T-helper 2 cell (primary cell): ENCODE measurements at places on chromosomes 4 and X.
A peak's percentile ranks its signal among the peaks of the same experiment; 100 is the strongest.

DNA sequence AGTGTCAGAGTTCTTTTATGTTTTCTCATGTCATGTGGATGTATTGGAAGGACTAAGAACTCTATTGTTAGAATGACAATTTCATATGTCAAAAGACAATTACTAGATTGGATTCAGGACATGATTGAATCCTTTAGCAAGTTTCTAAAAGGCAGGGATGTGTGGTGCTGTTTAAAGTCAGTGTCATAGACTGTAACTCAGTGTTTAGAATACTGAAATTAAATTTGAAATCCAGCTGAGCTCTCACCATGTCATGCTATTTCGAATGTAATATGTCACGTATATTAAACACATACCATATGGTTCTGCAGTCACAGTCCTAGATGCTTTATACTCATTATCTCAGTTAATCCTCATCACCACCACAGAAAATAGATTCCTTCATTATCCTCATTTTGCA, 7.8 kb downstream of the GUCY1B1 start:
- DNase-seq, result no peak

- DNase-seq, result no peak
Observed at GRCh38 chr4:162498168-162498567, 334.4 kb upstream of the FSTL5 start.

DNA sequence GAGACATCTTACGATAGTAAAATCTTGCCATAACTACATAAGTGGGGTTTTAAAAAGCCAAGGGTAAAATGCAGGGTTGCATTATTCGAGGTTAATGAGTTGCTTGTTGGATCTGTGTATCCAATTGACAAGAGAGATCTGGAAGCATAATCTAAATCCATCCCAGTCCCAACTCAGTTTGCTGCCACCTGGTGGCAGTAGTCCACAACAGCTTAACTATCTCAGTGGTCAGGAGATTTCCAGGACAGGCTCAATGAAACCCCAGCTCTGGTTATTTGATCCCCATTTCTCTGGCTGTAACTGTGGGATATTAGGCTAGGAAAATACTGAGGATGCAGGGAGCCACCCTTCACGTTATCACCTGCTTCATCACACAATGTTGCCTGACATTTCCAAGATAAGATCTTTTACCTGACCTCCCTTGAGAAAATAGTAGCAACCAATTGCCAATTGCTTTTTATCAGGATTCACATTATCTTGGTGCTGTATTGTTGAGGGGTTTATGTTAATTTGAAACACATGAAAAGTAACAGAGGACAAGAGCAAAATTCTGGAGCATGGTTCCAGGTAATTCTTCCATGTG, 88.2 kb upstream of the TNIP3 start:
- peak; percentile 17 for DNase-seq

GRCh38 chr4:8701126-8702019, 108.8 kb downstream of the CPZ start:
- no peak for DNase-seq

- no peak for DNase-seq
Observed at GRCh38 chrX:23515028-23515427, 152.3 kb upstream of the PRDX4 start.

- no peak for DNase-seq
Observed at GRCh38 chrX:10636337-10636736, 16.0 kb upstream of the MID1 start.

GRCh38 chrX:97009391-97009790, 125.7 kb downstream of the RPA4 start:
- no peak for DNase-seq

- DNase-seq, result no peak
Observed at GRCh38 chr4:4990857-4991540, 28.3 kb downstream of the CYTL1 start.

- DNase-seq, result no peak
Observed at GRCh38 chr4:3867403-3868100, 101.4 kb downstream of the ADRA2C start.

DNA sequence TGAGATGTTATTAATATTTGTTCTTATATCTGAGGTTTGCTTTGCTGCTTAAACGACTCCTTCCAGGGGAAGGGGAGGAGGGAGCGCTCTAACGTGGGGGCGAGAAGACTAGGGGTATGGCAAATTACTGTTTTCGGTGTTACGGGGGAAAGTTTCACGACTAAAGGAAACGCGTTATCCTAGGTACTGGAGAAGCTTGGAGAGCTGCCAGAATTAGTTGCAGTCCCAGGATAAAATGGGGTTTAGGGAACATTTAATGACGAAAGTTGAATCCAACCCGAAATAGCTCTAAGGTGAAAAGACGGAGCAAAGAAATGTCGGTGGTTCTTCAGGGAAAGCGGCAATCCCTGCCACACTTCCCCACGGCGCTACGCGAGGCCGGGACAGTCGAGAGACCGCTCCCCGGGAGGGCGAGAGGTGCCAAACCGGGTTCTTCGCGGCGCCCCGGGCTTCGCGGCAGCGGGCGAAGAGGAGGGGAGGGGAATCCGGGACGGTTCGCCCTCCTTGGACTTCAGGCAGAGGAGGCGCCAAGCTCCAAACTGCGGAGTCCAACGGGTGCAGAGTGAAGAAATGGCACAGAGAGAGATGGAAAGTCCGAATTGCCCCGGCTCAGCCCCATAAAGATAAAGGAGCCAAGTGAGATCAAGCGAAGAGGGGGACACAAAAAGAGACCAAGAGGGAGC, 724 bp downstream of the THOC2 start:
- no peak for DNase-seq

DNA sequence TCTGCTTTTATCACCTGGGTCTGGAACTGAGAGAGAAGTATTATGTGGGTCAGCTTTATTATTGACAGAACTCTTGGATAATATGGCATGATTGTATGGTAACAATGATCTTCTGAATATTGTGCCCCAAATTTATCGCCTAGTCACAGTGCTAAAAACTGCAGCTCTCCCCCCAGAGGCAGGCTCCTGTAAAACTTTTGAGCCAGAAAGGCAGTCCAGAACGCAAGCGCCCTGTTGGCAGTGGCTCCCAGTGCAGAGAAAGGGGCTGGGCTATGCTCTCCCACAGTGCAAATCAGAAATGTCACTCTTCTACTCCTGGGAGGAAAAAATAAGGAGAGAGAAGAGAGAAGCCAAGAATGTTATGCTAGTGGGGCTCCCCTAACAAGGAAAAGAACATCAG, 50.5 kb downstream of the HELT start:
- no peak for DNase-seq

DNA sequence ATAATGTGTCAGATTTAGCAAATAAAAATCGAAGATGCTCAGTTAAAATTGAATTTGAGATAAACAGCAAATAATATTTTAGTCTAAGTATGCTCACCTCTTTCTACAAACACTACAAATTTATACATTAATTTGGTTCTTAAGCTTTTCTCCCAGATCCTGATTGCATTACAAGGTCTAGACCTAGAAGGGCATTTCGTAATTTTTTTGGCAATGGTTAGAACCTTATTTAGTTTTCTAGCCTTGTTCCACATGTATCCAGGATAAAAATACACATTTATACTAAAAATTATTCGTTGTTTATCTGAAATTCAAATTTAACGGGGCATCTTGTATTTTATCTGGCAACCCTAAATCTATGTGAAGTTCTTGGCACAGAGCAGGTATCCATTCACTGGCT, 2.5 kb upstream of the CDKL5 start:
- no peak for DNase-seq

DNA sequence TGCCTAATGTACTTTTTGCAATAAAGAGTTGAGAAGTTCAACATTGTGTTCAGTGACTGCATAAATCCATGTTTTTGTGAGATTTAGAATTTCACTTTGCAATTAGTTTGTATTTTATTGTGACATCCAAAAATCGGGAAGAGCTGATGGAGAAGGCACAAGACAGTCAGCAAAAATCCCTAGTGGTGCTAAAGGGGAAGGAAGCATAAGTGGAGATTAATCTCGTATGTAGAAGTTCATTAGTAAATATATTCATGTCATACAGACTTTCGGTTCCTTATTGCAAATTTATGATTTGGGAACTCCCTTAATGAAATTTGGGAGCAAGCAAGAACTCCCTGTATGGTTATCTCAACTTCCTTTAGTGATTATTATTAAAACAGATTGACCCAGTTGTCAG, 57.8 kb upstream of the SLC39A8 start:
- DNase-seq, result no peak

- DNase-seq, result no peak
Observed at GRCh38 chrX:13330446-13330845, 10.6 kb upstream of the ATXN3L start.

DNA sequence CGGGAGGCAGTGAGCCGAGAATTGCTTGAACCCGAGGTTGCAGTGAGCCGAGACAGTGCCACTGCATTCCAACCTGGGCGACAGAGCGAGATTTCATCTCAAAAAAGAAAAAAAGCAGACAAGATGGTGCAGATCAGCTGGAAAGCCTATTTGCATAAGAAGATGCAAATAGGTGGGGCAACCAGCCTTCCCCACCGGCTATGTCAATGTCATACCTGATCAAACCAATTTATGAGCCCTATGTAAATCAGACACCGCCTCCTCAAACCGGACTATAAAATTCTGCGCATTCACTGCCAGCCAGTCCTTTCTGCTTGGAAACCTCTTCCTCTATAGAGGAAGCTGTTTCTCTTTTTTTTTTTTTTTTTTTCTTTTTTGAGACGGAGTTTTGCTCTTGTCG, 64.5 kb upstream of the CHRNA9 start:
- DNase-seq, result no peak

DNA sequence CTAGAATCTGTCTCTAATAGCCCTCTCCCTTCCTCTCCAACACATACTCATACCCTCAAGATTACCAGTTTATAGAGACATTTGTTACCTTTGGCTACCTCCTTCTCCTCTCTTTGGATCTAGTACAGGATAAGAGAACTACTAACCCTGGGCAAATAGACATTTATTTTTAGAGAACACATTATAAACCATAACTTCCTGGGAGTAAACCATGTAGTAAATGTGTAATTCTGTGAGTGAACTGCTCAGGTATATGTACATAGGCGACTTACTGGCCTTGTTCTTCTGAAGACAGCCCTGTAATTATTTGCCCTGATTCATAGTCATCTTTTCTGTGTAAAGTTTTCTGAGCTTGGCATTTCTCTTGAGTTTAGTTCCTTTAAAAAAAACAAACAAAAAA, 94.2 kb downstream of the KDM6A start:
- no peak for DNase-seq

DNA sequence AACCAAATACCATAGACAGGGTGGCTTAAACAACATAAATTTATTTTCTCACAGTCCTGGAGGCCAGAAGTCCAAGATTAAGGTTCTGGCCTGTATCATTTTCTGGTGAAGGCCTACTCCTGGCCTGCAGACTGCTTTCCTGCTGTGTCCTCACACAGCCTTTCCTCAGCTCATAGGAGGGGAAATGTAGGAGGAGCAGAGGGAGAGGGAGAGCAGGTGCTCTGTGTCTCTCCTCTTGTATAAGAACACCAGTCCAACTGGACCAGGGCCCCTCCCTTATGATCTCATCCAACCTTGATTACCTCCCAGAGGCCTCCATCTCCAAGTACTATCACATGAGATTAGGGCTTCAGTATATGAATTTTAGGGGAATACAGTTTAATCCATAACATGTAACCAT, 34.3 kb downstream of the RAPGEF2 start:
- no peak for DNase-seq

DNA sequence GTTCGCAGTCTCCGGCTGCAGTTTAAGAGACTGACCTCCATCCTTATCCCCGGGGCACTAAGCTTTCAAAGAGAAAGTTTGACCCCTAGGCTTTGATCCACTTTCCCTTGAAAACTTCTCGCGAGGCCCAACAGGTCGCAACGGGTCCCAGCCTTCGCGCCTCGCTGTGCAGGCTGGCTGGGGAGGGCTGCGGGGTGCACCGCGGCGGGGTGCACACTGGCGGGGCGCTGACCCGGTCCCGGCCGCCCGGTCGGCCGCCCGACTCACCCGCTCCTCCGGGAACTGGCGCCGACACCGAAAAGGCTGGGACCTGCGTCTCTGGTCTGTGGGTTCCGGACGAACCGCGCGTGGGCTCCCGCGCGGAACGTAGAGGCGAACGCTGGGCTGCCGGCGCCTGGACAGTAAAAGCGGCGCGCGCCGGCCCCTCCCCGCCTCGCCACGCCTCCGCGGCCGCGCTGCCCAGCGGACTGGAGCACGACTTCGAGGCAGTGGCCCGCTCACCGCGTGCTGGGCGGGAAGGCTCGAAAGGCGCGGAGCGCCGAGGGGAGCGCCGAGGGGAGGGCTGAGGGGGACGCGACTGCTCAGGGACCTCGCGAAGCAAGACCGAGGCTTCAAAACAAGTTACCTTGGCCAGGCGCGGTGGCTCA, at the start of gene TAF7L:
TSS of gene TAF7L (minus strand) at position 378 of the 647 bp plus-strand sequence. CDS start 3,791 bp downstream, outside the sequence.
- no peak for DNase-seq

DNA sequence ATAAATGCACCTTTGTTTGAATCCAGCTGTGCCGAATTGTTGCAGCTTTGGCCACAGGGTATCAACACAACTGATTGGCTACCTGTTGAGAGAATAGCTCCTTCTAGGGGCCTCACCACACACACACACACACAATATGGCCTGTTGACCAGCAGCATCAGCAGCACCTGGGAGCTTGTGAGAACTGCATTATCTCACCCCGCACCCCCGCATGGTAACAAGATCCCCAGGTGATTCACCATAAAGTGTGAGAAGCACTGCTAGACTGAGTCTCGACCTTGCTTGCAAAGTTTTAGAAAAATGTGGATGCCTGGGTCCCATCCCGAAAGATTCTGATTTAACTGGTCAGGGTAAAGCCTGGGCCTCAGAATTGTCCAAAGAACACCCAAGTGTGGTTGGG, 176.9 kb upstream of the PRPS2 start:
- DNase-seq, result no peak

GRCh38 chr4:71266090-71266794, 72.6 kb upstream of the SLC4A4 start:
- no peak for DNase-seq

- no peak for DNase-seq
Observed at GRCh38 chrX:16585486-16586376, 64.2 kb upstream of the S100G start.

GRCh38 chrX:130174045-130174704, 2.4 kb downstream of the RAB33A start:
- DNase-seq, result no peak

GRCh38 chrX:63782515-63782914, 2.5 kb downstream of the ARHGEF9 start:
- no peak for DNase-seq

GRCh38 chr4:145635117-145635516, 15.9 kb downstream of the MMAA start:
- no peak for DNase-seq

- DNase-seq, result no peak
Observed at GRCh38 chrX:154380787-154381186, 1.7 kb downstream of the EMD start.

- peak; percentile 69 for DNase-seq
Observed at GRCh38 chr4:25439918-25440477, 62.9 kb downstream of the ANAPC4 start.

DNA sequence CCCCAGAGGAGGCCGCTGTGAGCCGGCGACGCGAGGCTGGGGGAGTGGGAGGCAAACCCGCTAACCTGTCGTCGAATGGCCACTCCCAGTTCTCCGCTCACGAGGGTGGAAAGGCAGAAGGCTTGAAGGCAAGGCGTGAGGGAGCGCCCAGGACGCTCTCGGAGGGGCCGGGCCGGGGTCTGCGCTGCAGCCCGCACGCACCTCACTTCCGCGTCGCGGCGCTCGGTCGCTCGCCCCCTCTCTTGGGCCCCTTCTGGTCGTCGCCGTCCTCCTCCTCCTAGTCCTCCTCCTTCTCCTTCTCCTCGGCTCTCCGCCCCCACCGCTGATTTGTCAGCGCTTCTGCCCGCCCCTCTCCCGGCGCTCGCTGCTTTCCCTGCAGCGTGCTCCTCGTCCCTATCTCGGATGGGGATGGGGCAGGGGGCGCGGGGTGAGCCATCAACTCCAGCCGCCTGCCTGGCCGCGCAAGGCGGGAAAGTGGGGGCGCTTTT, at the start of gene SNCA:
TSS of gene SNCA (minus strand) at position 265 of the 488 bp plus-strand sequence. CDS start 1,494 bp downstream, outside the sequence.
- DNase-seq, result peak; percentile 31
